Head of caudate nucleus (tissue), 42 donors: ENCODE measurements at places on chromosomes 5 and 9.
A peak's percentile ranks its signal among the peaks of the same experiment; 100 is the strongest.

- no peak for DNase-seq
These were observed 9.6 kb upstream of the FSD1L start for GRCh38 chr9:105438141-105438806.

DNA sequence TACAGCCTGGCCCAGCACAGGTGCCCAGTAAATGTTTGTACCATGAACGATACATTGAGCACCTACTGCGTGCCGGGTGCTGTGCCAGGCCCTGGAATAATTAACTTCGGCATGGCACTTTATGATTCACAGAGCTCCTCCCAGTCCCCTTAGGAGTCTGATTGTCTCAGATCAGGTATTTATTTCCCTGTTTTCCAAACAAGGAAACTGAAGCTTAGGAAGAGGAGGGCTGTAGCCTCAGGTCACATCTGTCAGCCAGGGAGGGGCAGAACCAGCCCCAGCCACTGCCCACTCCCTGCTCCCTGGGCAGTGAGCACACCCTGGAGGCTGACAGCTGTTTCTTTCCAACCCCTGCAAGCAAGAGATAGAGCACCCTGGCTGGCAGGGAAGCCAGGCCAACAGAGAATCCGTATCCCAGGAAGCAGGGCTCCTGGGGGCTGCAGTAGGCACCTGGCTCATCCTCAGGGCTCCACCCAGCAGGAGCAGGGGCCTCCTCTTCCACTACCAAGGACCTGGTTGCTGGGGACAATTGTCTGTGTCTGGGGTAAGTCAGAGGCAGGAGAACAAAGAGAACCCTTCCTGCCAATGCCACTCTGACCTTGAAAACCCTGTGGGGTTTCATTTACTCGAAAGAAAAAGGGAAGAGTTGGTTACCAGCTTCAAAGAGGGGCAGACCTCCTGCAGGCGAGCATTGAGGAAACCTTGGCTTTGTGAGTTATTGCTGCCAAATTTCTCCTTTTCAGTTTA, 69.0 kb downstream of the DAB2IP start:
- DNase-seq: no peak

DNA sequence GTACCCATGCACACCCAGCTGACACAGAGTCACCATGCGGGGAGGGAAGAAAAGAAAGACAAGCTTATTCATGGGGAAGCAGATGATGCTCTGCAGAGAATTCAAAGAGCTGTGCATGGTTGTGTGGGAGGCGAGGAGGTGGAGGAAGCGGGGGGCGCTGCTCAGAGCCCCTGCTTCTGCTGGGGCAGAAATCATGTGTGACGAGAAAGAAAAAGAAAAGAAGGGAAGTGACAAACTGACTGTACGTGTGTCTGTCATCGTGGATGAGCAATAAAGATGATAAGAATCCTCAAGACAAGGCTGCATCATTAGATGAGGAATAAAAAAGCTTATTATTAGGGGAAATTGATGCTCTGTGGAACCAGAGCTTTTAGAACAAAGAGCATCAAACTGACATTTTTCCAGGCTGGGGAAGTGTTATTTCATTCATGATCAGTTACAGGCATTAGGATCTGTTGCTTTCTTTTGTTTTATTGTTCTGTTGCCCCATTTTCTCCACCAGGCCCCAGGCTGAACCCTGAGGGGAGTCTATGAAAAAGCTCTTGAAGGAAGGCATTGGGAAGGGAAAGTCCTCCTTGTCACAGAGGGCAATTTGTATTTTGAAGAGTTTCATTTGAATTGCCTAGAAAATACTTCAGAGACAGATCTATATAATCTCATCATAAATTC, 20.3 kb upstream of the SH3RF2 start:
- DNase-seq: peak; percentile 50

- no peak for DNase-seq
These were observed 311.2 kb upstream of the SEMA6A start for GRCh38 chr5:116885825-116886224.

- DNase-seq: peak; percentile 62
These were observed 91.8 kb upstream of the TBCA start for GRCh38 chr5:77867914-77868313.

DNA sequence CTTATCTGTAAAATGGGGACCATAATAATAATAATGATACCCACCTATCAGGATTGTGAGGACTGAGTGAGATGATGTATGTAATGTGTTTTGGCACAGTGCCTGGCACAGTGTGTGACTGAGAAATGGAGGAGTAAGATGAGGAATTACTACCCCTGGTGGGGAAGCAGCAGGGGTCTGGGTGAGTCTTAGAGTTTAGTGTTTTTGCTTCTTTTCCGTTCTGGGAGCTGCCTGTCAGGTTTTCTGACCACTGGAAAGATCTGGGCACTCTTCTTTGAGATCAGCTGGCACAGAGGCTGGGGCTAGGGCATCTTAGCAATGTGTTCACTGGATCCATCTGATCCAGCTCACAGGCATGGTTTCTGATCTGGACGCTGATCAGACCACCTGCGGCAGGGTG, 8.5 kb downstream of the LCP2 start:
- no peak for DNase-seq

GRCh38 chr5:153938191-153938842, 100.4 kb downstream of the FAM114A2 start:
- DNase-seq: no peak

- DNase-seq: no peak
These were observed 41.4 kb upstream of the CPLX2 start for GRCh38 chr5:175829813-175830585.

- DNase-seq: no peak
These were observed 304.9 kb upstream of the PRR16 start for GRCh38 chr5:120159155-120159554.

DNA sequence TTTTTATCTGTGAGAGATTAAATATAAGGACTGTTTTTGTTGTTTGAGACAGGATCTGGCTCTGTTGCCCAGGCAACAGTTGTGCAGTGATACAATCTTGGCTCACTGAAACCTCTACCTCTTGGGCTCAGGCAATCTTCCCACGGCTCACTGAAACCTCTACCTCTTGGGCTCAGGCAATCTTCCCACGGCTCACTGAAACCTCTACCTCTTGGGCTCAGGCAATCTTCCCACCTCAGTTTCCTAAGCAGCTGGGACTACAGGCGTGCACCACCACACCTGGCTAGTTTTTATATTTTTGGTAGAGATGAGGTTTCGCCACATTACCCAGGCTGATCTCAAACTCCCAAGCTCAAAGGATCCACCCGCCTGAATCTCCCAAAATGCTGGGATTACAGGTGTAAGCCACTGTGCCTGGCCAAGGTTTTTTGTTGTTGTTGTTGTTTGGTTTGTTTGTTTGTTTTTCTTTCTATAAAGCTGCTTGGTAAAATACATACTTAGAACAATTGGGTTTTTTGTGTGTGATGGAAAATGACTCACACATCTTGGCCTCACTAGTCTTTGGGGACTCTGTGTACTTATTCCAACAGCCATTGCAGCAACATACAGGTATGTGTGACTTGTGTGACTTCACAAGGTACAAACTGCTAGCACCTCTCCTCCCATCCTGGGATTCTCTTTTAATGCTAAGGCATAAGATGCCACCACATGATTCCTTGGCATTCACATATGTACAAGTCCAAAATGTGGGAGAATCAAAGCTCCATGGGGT, 36.5 kb upstream of the RASA1 start:
- no peak for DNase-seq

DNA sequence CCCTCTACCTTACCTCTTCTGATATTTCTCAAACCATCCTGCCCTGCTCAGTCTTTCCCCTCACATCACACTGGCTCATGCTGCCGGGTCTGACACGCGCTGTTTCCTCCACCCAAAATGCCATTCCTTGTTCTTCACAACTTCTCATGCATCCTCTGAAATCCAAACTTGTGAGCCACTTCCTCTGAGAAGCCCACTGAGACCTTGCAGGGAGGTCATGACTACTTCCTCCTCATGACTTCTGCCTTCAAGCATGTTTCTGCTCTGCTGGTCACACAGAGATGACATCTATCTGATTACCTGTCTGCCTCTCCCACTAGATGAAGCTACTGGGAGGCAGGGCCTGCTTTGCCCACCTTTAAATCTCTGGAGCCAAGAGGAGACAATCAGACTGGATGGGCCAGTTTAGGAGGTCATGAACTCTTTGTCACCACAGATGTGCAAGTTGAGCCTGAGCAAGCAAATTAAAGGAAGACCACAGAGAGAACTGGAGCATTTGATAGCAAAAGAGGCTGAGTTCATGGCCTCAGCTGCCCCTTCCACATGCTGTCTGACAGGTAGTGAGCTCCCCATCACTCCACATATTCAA, 119.8 kb upstream of the TBC1D2 start:
- DNase-seq: no peak

DNA sequence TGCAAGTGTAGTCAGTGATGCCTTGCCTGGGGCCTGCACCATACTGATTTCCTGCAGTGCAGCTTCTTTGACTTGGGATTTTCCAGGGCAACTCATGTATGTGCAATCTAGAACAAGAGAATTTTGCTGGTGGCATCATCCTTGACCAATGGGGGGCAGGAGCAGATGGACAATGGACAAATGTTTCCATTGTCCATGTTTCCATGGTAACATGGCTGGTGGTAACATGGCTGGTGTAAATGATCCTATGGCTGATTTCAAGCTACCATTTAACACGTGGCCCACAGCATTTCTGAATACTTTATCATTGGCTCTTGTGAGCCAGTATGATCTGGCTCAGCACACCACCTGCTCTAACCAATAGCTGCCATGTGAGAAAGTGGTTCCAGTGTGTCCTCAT, 130.1 kb upstream of the OSMR start:
- DNase-seq: no peak

DNA sequence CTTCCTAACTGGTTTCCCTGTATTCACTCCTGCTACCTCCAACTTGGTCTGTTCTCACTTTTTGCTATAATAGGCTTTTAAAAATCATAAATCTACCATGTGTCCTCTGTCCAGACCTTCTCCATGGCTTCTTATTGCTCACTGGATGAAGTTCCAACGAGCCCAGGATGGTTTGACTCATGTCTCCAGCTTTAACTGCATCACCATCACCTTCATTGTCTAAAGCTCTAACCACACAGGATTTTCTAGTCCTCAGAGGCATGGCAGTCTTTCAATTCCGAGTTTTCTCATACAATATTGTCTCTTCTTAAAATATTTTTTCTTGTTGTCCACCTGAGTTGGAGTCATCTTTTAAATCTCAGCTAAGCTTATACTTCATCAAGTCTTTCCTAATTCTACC, 49.3 kb downstream of the PDCD1LG2 start:
- DNase-seq: no peak

GRCh38 chr5:107395632-107396350, 274.9 kb downstream of the EFNA5 start:
- no peak for DNase-seq

GRCh38 chr5:125357660-125358059, 611.2 kb upstream of the ZNF608 start:
- DNase-seq: no peak

DNA sequence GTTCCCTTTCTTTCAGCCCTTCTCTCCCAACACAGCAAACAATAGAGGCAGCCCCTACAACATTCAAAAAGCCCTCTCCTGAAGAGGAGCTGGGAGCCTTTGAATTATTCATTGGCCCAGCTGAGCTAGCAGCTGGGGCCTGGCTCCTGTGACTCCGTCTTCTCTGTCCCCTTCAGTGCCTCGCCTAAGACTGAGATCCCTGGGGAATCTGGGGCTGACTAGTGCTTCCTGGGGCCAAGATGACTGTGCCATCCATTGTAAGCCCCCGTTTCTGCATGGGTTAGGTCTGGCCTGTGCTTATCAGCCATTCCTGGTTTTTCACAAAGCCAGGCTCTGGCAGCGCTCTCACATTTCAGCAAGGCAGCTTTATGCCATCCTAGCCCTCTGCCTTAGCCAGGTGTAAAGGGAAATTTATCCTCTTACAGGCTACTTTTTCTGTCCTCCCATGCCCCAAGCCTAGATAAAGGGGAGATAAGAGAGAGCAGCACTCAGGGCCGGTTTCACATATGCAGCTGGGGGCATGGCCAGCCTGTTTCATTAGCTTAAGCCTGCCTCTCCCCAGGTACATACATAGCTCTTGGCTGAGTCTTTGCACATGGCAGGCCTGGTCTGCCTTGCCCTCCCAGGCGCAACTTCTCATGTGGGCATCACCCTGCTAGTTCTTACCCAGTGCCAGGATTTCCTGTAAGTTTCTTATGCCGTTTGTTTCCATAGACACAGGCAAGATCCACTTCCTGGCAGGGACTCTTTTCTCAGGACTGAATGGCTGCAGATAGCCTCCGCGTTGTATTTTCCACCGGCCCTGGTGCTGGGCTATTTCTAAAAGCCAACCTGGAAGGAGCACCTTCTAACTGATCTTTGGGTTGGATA, 15.8 kb downstream of the PTPA start:
- peak; percentile 58 for DNase-seq

DNA sequence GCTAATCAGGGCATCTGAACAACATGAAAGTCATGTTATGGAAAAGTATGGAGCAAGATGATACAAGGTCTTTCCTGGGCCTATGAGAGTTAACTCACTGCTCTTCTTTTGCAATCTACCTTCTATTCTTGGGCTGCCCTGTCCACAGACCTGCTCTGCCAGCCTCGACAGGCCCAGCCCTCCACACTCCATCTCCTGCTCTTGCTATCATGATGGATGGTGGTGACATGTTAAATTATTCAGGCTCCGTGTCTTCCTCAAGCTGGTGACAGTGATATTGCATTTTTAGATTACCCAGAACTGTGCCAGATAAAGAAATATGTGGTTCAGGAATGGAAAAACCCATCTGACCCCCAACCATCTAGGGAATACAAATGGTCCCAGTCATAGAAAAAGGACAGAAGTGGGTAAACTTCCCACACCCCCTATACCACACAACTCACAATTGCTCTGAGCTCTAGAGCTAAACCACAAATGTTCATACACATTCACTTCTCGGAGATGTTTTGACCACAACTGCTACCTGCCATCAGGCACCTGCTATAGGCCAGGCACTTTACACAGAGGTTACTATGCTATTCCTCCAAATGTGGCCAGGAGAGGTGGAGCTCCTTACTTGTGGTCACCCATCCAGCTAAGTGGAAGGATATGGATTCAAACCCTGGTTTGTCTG, 311.3 kb downstream of the ASTN2 start:
- no peak for DNase-seq

DNA sequence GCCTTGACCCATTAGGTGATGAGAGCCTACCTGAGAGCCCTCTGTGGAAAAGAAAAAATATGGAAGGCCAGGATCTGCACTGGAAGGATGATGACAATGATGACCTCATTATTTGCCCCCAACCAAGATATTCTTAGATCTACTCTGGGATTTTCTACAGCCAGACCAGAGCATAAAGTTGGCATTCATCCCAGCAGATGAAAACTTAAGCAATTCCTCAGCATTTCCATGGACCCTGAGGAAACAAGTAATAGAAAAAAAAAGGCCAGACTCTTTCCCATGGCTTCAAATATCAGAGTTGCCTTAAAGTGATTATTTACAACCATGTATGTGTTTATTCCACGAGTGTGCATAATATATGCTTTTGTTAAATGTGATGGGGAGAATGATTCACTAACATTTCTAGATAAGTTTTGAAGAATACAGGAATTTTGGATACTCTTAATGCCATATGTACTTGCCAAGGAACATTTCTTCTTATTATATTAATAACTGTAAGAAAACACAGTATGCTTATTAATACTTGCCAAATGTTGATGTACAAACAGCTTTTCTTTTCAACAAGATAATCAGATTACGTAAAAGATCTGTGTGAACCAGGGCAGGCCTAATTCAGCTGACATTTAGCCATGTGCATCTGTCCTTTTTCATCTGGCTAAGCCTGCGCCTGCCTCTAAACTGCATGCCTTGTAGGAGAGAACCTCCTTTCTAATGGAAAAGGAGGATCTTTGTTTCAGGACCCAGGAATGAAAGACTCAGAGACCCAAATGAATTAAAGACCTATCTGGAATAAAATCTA, 94.8 kb downstream of the ARRDC3 start:
- no peak for DNase-seq

- no peak for DNase-seq
These were observed 623.5 kb upstream of the NUDT12 start for GRCh38 chr5:104186100-104186499.

GRCh38 chr9:73573235-73573634, 421.6 kb downstream of the ANXA1 start:
- DNase-seq: no peak
